Chondrocyte (in vitro differentiated cells): ENCODE measurements at places on chromosomes 3 and 15.

- H3K4me1 ChIP-seq: peaks cover 29% of the 10 kb centered on the region
- peak overlapping the region; percentile 32 for H3K27ac ChIP-seq
- H3K27me3 ChIP-seq: no peaks in the 10 kb centered on the region
- no peaks in the 10 kb centered on the region for H3K36me3 ChIP-seq
- no peak for DNase-seq
Measured at GRCh38 chr15:75025107-75025506, 1.7 kb downstream of the PPCDC start.

GRCh38 chr15:47768735-47769134, 51.4 kb downstream of the SEMA6D start:
- no peaks in the 10 kb centered on the region for H3K27me3 ChIP-seq
- H3K4me3 ChIP-seq: no peak overlapping the region
- DNase-seq: no peak
- H3K27ac ChIP-seq: no peak overlapping the region
- no peaks in the 10 kb centered on the region for H3K4me1 ChIP-seq

DNA sequence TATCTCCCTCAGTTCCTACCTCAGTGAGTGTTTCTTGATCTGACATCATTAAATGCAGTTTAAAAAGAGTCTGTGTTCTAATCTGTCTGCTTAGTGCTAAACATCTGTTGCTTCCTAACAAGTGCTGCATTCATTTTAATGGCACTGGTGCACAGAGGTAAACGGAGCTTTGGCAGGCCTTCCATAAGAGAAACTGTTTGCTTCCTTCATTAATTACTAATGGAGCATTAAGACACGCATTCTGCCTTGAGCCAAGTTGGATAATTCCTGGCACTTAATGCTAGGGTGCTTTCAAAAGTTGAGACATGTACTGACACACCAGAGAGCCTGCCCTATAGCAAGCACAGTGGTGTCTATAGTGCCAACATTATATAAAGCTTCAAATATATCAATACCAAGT, 34.7 kb downstream of the SCG5 start:
- H3K4me1 ChIP-seq: peaks cover 29% of the 10 kb centered on the region
- no peak for DNase-seq
- no peaks in the 10 kb centered on the region for H3K36me3 ChIP-seq

DNA sequence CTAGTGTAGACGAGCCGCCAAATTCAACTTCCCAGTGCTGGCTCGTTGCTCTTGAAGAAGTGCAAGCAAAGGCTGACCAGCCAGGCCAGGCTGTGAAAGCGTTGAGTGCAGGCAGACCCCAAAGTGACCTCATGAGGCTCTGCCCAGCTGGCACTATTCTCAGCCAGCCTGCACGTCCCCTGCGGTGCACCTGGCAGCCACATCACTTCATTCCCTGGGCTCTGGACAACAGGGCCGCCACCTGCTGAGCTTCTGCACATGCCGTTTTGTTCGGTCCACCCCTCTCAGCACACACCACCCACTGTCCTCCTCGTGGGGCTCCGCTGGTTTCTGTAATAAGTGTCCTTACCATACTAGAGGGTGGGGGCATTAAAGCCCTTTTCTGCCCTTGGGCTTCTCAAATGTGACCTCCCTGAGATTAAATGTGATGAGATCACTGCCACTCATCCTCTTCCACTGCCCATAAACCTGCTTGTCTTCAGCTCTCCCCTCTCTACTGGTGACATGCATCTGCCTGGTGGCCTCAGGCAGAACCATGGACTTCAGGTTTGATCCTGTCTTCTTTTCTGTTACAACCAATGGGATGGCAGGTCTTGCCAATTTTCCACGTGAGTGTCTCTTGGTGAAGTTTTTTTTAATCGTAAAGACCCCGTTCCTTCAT, 6.1 kb downstream of the RASGRF1 start:
- H3K4me3 ChIP-seq: no peak overlapping the region
- H3K27ac ChIP-seq: no peak overlapping the region
- H3K4me1 ChIP-seq: no peaks in the 10 kb centered on the region
- peaks cover 76% of the 10 kb centered on the region for H3K27me3 ChIP-seq

DNA sequence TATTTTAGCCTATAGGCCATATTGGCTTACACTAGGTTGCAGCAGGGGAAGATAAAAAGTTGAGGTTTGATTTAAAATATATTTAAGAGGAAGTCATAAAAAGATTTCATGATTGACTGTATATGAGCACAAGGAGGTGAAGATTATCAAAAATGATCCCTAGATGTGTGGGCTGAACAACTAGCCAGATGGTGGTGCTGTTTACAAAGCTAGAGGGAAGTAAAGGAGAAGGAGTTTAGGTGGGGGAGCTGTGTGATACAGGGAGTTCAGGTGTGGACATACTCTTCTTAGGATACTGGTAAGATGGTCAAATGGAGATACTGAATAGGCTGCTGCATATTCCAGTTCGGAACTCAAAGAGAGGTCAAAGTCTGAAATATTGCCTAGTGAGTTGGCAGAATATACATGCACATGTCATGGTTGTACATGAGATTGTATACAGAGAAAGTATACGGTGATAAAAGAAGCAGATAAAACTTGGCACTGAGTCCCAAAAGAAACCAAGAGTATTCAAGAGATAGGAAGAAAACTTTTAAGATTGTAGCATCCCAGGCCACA, 727.8 kb downstream of the NLGN1 start:
- no peaks in the 10 kb centered on the region for H3K27me3 ChIP-seq
- H3K4me3 ChIP-seq: no peak overlapping the region
- peaks cover 2% of the 10 kb centered on the region for H3K4me1 ChIP-seq
- DNase-seq: no peak

- no peak for DNase-seq
- H3K4me3 ChIP-seq: no peak overlapping the region
- H3K27me3 ChIP-seq: no peaks in the 10 kb centered on the region
- H3K4me1 ChIP-seq: peaks cover 22% of the 10 kb centered on the region
- H3K27ac ChIP-seq: no peak overlapping the region
Measured at GRCh38 chr3:138232705-138233364, 45.7 kb downstream of the ARMC8 start.

DNA sequence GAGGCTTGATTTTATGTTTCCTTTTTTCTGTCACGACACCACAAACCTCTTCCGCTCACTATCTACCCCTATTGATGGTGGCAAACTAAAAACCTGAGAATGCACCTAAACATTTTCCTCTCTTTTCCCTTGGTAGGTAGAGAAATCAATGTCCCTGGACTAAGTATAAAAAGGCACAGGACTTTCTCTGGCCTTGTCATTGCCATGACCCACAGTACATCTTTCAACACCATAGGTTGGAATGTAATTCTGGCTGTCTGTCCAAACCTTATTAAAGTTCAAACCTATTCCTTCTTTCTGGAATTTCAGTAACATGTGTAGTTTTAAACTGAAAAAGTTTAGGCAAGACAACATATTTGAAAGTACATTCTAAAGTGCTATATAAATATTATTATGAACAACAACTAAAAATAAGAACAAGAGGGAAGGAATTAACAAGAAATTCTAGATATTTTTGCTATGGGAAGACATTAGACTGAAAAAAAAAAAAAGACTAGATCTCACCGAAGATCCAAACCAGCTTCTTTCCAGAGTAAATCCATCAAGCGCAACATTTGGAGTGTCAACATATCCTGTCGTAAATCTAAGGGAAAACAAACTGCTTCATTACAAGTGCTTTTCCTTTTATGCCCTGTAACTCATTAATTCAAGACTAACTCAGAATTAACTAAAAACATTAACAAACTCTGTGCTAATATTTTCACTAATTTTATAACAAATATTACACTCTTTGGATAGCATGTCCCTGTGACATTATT, 73.1 kb downstream of the FAIM start:
- no peak overlapping the region for H3K4me3 ChIP-seq
- peak overlapping the region; percentile 49 for H3K27ac ChIP-seq
- H3K36me3 ChIP-seq: peaks cover 7% of the 10 kb centered on the region
- no peak for DNase-seq
- no peaks in the 10 kb centered on the region for H3K27me3 ChIP-seq

- H3K27me3 ChIP-seq: no peaks in the 10 kb centered on the region
- no peak for DNase-seq
- H3K4me1 ChIP-seq: peaks cover 4% of the 10 kb centered on the region
- no peak overlapping the region for H3K4me3 ChIP-seq
Measured at GRCh38 chr3:58728723-58729122, 62.1 kb upstream of the FAM3D start.

GRCh38 chr3:37691213-37691830, 170.4 kb upstream of the CTDSPL start:
- H3K36me3 ChIP-seq: no peaks in the 10 kb centered on the region
- H3K4me3 ChIP-seq: no peak overlapping the region
- DNase-seq: no peak
- peaks cover 45% of the 10 kb centered on the region for H3K27me3 ChIP-seq
- no peak overlapping the region for H3K27ac ChIP-seq
